GM12891 (cell line): ENCODE measurements at places on chromosomes 11 and 22.

GRCh38 chr11:67265633-67266448 is 432 bp upstream of the GRK2 start:
- peak; percentile 78 for DNase-seq

- DNase-seq = no peak
Observed at GRCh38 chr11:24828938-24829605, 332.2 kb downstream of the LUZP2 start.

GRCh38 chr11:57409321-57410100 is 17.4 kb downstream of the SLC43A3 start:
- DNase-seq = no peak

DNA sequence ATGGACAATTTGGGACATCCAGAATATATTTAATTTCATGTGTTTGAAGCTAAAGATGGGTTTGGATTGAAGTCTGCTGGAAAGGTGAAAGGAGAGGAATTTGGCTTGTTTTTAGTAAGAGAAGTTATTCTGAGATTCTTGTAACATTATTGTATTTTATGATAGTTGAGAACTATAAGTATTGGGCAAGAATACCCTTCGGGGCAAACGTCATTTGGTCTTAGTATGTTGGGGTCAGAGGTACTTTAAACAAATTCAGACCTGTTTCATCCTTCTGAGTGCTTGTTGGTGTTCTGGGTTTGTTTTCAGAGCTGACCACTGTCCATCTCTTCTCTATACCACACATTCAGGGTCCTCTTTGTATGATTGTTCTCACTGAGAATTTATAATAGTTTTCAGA is 19.5 kb downstream of the PANX1 start:
- DNase-seq = no peak

DNA sequence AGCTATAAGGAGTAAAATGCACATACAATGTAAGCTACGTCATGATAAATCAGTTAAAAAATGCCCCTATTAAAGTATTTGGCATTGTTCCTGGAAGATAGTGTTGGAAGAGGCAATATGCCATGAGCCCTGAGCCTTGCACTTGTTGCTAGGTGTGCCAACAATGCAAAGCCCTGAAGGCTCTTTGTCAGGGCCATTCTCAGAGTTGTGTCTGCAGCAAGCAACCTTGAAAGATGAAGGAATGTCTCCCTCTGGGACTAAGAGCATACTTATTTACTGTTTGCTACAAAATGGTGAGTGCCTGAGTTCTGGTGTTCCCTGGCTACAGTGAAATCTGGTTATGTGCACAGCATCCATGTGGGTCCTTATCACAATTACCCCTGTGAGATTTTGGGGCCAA is 322.3 kb upstream of the FAT3 start:
- DNase-seq = no peak

DNA sequence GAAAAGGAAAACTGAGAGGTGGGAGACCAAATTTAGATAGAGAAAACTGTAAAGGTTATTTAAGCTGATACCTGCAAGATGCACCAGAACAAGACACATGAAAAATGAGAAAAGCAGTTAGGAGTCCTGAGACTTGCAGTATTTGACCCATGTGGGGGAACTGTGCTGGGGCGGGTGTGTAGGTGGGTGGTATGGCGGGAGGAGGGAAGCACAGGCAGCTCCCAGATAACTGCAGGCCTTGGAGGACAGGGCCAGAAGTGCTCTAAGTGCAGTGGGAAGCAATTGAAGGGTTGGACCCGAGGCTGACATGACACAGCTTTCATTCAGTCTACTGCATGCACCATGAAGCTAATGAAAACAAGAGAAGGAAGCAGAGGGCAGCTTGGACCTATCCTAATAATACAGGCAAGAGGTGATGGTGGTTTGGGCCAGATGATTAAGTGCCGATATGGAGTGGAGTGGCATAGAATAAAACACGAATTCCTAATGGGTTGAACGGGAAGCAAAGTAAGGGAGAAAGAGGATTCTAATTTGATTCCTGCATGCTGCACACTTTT is 48.0 kb upstream of the ANO3 start:
- no peak for DNase-seq
